ENCODE measurements at places on chromosomes 7 and 10. TPM values are rescaled to one million over a fixed set of nuclear protein-coding genes. Genes with fewer than 3 reads are reported as not detected.

TRIP6 gene
- 87.9 TPM for total RNA-seq

NDUFB8 gene
- total RNA-seq: 99.1 TPM

VPS37D gene
- total RNA-seq: 9.2 TPM

TAS2R4 gene
- total RNA-seq: not detected

FRA10AC1 gene
- 1.0 TPM for total RNA-seq
